Cerebellar nuclear complex (tissue), 1 donor: ENCODE measurements at places on chromosomes 11 and 22.

DNA sequence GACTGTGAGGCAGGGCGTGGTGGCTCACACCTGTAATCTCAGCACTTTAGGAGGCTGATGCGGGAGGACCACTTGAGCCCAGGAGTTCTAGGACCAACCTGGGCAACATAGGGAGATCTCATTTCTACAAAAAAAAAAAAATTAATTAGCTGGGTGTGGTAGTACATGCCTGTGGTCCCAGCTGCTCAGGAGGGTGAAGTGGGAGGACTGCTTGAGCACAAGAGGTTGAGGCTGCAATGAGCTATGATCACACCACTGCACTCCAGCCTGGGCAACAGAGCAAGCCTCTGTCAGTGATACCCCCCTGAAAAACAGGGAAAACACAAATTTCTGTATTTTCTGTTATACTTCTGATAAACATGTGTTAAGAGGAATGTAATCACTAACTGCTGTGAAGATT lies 57.8 kb upstream of the ARHGAP32 start:
- DNase-seq: no peak

DNA sequence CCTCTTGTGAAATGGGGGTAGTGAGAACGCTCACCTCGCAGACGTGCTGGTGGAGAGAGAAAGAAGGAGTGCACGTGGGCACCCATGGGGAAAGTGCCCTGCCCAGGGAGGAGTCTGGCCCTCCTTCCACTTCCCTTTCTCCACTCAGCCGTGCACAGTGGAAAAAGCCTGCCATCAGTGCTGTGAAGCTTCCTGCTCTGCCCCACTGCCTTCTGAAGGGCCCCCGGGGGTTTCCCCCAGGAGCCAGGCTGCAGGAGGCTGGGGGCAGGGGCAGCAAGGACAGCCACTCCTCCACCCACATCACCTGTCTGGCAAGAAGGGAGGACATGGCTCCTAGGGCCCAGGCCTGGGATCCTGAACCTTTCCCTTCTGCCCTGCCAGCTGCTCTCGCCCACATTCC lies 7.6 kb downstream of the TP53I11 start:
- no peak for DNase-seq

DNA sequence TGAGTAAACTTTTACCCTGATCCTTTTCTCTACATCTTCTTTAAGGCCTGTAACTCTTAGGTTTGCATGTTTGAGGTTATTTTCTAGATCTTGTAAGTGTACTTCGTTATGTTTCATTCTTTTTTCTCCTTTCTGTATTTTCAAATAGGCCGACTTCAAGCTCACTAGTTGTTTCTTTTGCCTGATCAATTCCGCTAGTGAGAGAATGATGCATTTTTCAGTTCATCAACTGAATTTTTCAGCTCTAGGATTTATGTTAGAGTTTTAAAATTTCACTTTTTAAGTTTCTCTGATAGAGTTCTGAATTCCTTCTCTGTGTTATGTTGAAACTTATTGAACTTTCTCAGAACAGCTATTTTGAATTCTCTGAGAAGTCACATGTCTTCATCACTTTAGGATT lies 55.5 kb upstream of the NARS2 start:
- DNase-seq: no peak

DNA sequence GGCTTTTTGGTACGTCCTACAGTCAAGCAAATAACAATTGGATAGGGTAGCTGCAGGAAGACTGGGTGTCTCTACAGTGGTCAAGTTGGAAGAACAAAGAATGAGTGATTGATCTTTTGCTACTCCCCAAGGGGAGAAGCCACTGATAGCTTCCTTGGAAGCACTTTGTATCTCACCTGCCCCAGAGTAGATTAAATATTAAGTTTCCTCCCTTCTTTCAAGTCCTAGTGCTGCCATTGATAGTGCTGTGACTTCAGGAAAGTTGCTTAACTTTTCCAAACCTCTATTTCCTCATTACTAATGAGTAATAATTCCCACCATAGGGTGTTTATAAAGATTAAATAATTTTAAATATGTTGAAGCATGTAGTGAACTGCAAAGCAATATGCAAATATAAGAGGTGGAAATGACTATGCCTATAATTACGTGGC lies 35.6 kb upstream of the EHF start:
- no peak for DNase-seq

DNA sequence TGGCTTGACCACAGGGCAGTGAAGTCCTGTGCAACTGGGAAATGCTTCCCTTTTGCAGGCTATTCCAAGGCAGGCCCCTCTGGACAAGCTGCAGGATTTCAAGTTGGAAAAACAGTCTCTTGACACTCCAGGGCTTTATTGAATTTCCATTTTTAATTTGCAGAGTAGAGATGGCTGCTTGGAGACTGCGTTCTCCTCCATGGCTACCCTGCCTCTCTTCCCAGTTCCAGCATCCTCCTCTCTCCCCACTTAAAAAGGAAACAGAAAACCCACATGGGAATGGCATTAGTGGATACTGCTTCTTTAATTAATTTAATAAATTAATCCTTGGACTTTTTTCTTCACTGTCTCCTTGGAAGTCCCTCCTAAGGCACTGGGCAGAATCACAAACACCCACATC lies 115.6 kb downstream of the DSCAML1 start:
- no peak for DNase-seq

DNA sequence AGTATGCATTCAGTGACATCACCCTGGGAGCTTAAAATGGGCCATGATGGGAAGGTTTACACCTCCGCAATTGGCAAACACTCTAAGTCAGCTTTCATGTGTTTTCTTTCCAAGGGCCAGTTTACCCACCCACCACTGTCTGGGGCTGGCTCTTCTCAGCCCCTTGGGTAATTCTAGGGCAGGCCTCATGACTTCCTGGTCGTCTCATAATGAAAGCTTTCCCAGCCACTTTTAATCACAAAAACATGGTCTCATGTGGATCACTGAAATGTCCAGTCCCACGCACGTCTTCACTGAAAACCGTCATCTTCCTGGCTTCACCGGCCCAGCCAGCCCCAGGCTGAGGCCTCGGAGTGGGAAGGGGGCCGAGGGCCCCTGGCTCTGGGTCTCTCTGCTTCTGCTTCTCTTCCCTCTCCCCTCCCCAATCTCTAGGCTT lies 58.5 kb upstream of the ANO1 start:
- DNase-seq: no peak

GRCh38 chr11:78202733-78203167 lies 14.0 kb downstream of the USP35 start:
- no peak for DNase-seq

DNA sequence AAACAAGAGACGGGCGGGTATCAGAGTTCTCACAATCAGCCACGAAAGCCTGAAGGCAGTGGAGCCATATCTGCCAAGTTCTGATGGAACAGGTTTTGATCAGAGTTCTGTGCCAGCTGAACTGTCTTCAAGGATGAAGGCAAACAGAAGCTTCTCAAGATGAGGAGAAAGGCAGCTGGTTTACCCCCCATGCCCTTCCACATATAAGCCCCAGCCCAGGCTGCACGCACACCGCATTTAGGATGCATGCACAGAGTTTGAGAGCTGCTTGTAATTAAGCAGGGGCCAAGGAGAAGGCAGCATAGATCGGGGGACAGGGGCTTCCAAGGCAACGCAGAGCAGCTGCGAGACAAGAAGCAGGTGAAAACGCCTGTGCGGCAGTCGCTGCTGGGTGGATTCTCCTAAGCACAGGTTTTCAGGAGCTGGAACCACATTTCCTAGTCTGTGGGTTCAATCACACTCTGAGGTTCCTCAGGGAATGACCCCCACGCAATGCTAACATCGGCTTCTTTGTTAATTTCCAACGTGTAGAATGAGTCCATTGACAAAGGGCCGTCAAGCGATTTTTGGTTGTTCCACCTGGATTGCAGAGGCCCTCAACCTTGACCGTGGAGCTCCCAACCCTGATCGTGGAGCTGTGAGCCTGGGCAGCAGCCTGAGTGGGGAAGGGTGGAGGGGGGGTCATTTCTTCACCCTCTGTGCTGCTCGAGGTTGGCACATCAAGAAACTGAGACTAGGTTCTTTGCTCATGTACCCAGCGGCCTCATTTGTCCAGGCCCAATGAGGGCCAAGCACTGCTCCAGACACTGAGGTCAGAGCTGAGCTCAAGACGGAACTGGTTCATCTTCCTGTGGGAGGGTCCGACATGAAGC lies 81.7 kb upstream of the SHISAL1 start:
- no peak for DNase-seq

- DNase-seq: peak; percentile 68
Measured at GRCh38 chr11:11996321-11997048, 11.9 kb downstream of the DKK3 start.

DNA sequence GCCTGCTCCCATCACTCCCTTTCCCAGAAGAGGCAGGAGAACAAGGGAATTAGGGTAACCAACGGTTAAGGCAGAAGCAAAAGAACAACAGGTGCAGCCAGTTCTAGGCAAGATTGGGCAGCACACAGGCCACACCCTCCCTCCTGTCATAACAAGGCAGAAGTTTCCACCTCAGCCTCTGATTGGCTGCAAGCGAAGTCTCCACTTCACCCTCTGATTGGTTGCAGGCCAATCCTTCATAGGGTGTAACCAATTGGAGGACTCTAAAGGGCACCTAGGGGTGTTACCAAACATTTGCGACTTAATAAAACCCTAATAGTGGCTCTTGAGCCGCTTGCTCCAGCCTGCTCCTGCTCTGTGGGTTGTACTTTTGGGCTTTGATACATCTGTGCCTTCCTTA lies 153.8 kb downstream of the CACNA1I start:
- no peak for DNase-seq

DNA sequence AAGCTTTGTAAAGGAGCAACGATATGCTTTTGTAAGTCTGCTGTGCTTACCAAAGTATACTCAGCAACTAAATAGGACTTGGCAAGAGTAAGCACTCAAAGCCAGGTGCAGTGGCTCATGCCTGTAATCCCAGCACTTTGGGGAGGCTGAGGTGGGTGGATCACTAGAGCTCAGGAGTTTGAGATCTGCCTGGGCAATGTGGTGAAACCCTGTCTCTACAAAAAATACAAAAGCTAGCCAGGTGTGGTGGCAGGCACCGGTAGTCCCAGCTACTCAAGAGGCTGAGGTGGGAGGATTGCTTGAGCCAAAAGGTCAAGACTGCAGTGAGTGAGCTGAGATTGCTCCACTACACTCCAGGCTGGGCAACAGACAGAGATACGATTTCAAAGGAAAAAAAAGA lies 67.5 kb downstream of the PAK1 start:
- no peak for DNase-seq

- no peak for DNase-seq
Measured at GRCh38 chr11:79486242-79486984, 45.6 kb upstream of the TENM4 start.

DNA sequence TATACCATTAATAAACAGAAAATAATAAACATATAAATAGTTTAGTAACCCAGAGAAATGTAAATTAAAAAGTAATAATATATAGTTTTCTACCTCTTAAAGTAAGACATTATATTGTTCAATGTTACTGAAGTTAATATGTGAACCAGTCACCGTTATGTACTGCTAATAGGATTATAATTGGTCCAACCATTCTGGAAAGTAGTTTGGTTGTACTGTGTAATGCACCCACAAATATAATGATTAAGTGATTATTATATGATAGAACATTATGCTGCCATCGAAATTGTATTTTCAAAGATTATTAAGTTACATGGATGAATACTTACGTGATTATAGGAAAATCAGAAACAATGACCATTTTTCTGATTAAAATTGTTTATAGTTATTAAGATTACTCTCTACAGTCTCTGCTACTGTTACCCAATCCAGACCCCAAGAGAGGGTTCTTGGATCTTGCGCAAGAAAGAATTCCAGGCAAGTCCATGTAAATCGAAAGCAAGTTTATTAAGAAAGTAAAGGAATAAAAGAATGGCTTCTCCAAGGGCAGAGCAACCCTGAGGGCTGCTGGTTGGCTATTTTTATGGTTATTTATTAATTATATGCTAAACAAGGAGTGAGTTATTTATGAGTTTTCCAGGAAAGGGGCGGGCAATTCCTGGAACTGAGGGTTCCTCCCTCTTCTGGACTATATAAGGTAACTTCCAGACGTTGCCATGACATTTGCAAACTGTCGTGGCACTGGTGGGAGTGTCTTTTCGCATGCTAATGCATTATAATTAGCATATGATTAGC lies 50.1 kb downstream of the ACER3 start:
- no peak for DNase-seq

DNA sequence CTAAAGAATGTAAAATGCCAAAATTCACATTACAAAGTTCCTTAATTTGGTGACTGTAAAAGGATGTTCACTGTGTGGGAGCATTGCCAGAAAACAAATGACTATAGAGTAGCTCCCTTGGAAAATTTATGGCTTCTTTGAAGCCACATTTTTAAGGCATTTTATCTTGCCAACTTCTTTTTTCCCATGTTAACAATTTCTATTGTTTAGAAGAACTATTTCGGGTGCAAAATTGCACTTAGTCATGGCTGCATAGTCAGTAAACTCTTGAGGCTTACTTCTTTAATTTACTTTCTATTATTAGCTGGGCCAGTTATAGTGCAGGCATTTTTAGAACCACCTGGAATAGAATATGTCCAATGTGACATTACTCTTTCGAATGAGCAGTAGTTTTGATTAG lies 515.3 kb downstream of the JRKL start:
- no peak for DNase-seq
